Fibroblast of skin of left biceps (primary cell): ENCODE measurements at places on chromosomes 4 and X.

DNA sequence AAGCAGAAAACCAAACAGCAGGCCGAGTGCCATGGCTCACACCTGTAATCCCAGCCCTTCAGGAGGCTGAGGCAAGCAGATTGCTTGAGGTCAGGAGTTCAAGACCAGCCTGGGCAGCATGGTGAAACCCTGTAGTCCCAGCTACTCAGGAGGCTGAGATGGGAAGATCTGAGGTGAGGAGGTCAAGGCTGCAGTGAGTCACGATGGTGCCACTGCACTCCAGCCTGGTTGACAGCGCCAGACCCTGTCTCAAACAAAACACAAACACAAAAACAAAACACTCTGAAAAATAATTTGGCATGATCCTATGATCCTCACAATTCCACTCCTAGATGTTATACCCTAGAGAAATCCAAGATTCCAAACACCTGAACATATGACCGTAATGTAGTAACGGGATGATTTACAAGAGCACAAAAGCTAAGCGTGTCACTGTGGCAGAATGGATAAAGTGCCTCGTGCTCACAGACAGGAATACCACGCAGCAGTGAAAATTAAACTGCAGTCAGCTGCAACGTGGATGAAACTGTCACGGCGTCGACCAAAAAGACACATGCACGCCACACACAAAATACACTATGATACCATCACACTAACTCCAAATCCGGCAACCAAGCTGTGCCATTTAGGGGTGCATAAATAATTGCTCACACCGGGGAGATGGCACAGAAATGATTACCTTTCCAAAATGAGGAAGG lies 1.7 kb downstream of the NELFA start:
- DNase-seq, result no peak

DNA sequence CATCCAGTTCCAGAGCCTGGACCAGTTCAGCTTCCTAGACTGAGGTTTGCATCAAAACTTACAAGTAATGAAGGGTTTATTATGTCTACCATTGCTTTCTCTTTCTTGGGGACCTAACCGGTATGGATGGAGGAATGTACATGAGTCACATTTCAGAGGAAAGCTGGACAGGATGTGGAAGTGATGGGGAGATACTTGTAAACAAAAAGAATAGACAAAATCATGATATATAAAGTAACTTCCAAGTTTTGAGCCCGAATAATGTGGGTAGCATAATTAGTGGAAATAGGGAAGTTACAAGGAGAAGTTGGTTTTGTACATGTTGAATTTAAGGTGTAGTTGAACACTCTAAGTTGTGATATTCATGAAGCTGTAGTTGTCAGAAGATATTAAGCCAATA lies 15.0 kb downstream of the FNIP2 start:
- DNase-seq, result no peak

DNA sequence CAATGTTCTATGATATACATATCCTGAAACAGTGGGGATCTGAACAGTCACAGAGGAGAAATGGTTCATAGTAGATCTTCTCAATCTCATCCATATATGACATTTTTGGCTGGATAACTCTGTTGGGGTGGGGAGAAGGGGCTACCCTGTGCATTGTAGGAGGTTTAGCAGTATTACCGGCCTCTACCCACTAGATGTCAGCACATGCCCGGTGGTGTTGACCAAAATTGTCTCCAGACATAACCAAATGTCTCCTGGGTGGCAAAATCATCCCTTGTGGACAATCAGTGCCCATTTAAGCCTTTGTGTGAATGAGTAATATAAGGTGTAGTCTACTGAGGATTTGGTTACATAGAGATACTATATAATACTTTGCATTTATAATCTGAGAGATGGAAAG lies 89.9 kb downstream of the PLS3 start:
- DNase-seq, result no peak

GRCh38 chr4:102760645-102761295 lies at the start of gene MANBA:
Gene MANBA (minus strand): TSS chr4:102760968. CDS start chr4:102760894, 74 bp downstream.
- no peak for DNase-seq

- peak; percentile 0 for DNase-seq
These were observed 32.2 kb upstream of the VCX3B start for GRCh38 chrX:8432396-8432795.

DNA sequence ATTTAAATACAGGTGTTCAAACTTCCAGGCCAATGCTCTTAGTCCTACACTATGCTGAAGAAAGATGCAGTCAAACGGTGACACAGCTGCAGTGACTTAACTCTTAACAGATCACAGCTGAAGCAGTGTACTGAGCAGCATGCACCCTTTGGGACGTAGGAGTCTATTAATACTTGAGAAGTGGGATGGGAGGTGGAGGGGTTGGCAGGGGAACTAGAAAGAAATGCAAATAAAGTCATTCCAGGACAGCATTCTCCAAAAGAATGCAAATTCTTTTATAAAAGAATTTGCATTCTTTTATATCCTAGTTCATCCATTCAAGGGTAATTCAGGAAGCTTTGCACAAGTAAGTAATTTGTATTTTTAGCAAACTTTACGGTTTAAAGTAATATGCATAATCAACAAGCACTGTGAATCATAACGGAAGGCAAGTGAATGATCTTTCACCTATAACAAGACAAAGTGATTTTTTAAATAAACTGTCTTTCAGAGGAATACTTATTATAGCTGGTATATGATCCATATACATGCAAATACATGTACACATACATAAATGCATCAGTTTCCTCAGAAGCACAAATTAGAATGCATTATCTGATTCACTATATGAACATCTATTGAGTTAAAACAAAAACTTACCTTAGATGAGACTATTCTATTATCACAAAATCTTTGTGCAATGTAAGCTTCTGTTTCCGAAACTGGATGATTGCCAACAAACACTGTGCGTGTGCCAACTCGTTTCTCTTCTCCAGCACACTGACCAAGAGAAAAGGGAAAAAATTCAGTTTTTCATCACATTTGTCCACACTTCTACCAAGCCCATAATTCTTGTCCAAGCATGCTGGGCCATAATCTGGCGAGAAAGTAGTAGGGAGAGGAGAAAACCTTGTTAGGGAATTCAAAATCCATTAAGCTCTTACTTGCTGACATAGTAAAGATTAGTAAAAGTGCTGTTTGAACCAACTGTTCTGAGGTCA lies 106.5 kb downstream of the ATP11C start:
- peak; percentile 57 for DNase-seq

DNA sequence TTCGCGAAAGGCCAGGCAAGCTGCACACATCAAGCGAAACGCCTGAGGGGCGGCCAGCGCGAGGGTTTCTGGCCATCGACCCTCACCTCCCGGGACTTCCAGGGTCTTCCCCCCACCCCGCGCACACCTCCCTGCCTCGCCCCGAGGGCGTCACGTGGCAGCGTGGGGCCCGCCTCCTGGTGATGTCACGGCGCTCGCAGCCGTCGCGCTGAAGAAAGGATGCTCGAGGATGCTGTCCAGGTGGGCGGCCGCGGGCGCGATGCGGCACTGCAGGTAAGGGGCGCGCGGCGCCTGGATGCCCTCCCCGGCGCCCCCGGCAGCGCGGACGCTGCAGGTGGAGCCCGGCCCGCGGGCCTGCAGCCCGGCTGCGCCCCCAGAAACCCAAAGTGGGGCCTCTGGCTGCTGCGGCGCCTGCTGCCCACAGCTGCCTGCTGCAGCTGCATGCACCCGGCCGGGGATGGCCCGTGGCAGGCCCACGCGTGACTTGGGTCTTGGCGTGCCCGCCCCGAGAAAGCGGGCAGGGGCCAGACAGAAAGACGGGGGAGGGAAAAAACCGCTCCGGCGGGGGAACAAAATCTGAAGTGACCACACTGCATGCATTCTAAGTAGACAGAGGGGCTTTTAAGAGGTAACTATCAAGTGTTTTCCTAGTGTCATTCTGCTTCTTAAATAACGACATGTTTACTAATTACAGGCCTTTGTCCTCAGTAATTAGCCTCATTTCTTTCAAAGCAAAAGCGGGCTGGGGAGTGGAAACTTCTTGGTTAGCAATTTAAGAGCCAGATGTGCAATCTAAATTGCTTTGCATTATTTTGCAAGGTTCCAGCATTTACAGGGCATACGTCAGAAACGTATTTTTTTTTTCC lies 1.7 kb downstream of the CLCN4 start:
- no peak for DNase-seq

GRCh38 chrX:74446876-74447275 lies 25.6 kb downstream of the SLC16A2 start:
- no peak for DNase-seq

DNA sequence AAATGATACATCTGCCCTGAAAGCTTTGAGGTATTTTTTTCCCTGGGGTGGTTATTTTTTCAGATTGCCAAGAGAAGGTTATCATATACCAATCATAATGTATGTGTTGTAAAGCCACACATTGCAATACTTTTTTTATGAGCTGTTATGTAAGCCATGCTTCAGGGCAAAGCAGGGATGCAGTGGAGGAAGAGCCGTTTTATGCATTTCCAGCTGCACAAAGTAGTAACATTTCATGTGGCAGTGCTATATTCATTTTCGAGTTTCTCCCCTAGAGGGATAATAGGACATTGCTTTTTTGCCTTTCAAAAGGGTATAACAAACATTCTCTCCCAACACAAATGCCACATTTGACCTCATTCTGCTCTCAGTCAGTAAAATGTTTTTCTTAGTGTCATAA lies 68.5 kb downstream of the GALNT7 start:
- no peak for DNase-seq

DNA sequence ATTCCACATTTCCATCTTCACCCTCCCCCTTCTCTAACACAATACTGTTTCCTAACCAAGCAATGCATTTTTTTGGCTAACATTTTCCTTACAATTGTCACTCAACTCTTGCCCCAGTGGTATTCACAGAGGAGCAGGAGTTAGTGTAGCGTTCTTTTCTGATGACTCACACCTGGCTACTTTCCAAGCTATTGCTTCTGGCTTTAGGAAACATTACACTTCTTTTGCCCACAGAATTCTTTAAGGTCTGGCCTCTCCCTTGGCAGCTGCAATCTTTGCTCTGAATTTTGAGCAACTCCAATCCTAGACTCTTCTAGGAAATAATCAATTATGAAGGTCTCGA lies 27.5 kb upstream of the PDGFC start:
- peak; percentile 100 for DNase-seq

- no peak for DNase-seq
These were observed 15.2 kb downstream of the GUCY1A1 start for GRCh38 chr4:155681886-155682285.

DNA sequence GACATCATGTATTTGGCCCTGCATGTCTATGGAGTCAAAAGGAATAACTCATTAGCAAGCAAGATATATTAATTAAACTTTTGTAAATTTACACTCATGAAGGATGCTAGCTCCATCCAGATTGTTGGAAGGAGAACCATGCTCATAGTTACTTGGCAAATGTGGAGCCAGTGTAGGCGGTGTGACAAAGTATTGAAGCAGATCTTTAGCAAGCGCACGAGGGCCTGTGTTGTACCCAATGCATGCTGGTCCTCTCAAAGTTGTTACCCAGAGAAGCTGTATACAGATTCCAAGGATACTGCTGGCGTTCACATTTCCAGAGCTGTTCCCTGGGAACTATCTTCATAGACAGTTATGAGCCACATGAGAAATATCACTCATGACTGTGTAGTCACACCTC lies 196.4 kb upstream of the MBNL3 start:
- DNase-seq, result no peak

- peak; percentile 6 for DNase-seq
These were observed 106.1 kb upstream of the TMEM150C start for GRCh38 chr4:82667761-82668480.

DNA sequence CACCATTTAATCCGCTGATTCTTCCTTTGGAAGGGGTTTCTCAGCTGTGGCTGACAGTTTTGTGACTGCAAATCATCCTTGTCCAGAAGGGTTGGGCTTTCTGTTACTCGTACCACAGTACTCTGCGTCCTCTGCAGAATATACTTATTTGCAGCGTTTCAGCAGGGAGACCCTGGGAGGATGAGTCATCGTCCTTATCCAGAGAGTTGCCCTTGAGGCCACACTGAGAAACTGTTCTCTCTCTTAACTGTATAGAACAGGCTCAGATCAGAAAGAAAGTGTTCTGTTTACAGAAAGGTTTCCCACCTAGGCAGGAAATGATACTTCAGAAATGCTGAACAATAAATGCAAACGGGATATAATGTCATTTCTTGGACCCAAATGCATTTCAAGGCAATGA lies 47.8 kb upstream of the DDX53 start:
- no peak for DNase-seq

- no peak for DNase-seq
These were observed 330.3 kb upstream of the FAM241A start for GRCh38 chr4:111814961-111815360.

DNA sequence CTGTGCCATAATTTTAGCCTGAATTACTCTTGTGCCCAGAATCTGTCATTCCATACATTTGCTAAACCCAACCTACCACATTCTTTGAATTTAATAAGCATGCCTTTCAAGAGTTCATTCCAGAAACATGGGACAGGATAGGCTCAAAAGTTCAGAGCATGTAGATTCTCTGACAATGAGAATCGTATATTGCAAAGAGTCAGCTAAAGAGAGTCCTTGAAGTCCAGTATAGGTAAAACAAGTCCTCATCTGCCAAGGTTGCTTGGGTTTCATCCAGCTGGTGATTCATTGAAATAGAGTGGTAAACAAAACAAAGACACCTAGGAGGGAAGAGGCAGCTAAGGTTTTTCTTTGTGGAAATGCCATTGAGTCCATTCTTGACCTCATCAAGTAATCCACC lies 249.3 kb upstream of the DIPK2B start:
- DNase-seq, result peak; percentile 29

DNA sequence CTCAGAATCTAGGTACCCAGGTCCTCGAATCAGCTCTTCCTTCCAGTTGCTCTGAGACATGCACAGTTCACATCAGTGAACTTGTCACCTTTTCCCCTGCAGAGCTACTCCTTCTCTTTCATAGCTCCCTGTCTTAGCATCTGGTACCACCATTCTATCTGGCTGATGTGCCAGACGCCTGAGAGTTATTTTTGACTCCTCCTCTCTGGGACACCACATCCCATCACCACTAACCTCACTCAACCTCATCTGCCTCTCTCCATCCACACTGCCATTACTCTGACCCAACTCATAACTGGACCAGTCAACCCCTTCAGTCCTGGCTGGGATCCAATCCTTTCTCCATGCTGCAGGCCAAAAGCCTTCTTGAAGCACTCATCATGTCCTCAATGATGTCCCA lies 44.5 kb downstream of the SLC2A9 start:
- no peak for DNase-seq

GRCh38 chr4:173834151-173834550 lies 304.1 kb upstream of the HAND2 start:
- DNase-seq, result no peak

- DNase-seq, result no peak
These were observed 1085.6 kb upstream of the TENM3 start for GRCh38 chr4:181157647-181158046.

GRCh38 chr4:38612646-38613414 lies 51.2 kb upstream of the KLF3 start:
- no peak for DNase-seq

GRCh38 chr4:99131378-99131777 lies 12.7 kb downstream of the ADH4 start:
- DNase-seq, result no peak

GRCh38 chr4:7546152-7546808 lies 111.5 kb upstream of the PSAPL1 start:
- no peak for DNase-seq
